ENCODE measurements at places on chromosomes 12 and 14. TPM values are rescaled to one million over a fixed set of nuclear protein-coding genes. Genes with fewer than 3 reads are reported as not detected.

The TAC3 gene
- total RNA-seq = not detected

The HPD gene
- total RNA-seq = 0.17 TPM

The TPH2 gene
- not detected for total RNA-seq

The TMEM30B gene
- total RNA-seq = 28.8 TPM

The RAN gene
- 1,288 TPM for total RNA-seq

The CEP128 gene
- 3.3 TPM for total RNA-seq

The FSCB gene
- total RNA-seq = not detected

The TCTN1 gene
- total RNA-seq = 19.4 TPM

DNA sequence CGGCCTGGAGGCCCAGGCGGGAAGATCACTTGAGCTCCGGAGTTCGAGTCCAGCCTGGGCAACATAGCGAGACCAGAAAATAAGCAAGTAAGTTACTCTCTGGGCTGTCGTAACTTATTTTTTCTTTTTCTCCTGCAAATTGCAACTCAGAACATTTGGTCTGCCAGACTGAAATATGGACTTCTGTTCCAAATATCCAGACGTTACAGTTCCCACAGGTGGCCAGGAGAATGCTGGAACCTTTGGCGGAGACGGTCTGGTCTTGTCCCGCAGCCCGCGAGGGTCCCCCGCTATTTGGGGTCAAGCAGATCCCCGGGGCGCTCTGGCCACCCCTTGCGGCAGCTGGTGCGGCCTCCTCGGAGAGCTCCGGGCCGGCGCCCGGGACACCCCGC lies 488 bp upstream of the PLEKHH1 start:
- no peak for DNase-seq

- peak; percentile 92 for DNase-seq
Observed at GRCh38 chr14:89858089-89858488, 96.4 kb downstream of the EFCAB11 start.

GRCh38 chr14:92686411-92686899 lies 62.0 kb downstream of the LGMN start:
- DNase-seq = no peak

DNA sequence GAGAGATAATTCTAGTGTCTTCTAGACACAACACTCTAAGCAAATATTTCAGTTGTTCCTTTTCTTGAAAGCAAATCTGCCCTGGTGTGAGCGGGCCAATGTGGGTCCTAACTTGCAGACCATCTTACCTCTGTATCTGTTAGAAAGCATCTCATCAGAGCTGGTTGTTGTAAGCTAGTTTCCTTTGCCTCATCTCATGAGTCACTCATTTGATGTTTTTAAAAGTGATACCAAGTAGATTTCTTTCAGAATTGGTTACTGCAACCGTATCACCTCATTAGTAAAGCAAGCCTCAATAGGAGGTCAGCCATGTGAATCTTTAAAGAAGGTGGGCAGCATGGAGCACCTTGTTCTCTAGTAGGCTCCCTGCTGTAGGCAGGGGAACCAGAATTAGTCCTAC lies 78.6 kb downstream of the DAAM1 start:
- peak; percentile 30 for DNase-seq

DNA sequence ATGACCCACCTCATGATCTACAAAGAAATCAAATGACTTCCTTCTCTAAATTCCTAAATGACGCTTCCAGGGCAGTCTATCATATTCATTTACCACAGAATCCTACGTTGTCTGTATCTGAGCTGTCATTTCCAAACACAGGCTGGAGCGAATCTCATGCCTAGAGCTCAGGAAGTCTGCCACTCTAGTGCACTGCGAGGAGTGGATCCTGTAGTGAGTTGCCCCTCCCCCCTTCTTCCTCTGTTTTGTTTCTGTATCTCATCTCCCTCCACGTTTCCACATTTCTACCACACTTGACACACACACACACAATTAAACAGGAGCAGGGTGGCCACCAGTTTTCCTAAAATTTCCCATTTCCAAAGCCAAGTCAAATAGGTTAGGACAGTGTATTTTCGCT lies 415.4 kb upstream of the PRICKLE1 start:
- no peak for DNase-seq

DNA sequence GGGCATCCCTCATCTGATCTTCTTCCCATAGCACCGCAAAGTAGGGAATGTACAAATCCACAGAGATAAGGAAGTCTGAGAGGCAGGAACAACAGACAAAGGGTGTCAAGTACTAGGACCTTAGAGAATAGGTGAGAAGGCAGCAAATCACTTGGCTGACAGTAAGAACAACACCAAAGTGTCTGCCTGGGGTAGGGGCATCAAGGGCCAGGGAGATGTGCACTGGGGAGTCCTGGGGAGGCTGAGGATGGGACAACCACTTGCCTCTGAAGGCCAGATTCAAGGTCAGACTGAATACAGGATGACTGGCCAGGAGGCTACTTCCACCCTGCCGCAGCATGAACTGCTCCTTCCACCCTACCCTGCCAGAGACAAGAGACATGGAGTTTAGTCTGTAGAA lies 1040.8 kb downstream of the BCL11B start:
- no peak for DNase-seq

DNA sequence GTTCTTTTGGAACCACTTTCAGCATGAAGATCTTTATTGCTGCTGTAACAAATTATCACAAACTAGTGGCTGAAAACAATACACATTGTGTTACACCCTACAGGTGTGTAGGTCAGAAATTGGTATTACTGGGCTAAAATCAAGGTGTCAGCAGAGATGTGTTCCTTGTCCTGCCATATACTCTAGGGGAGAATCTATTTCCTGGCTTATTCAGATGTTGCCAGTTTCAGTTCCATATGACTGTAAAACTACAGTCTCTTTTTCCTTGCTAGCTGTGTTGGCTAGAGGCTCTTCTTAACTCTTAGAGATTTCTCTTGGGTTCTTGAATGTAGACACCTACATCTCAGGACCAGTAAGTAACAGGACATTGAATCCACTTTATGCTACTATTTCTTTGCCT lies 215.6 kb upstream of the PPFIA2 start:
- no peak for DNase-seq

GRCh38 chr12:21678959-21679358 lies 21.3 kb upstream of the LDHB start:
- no peak for DNase-seq

DNA sequence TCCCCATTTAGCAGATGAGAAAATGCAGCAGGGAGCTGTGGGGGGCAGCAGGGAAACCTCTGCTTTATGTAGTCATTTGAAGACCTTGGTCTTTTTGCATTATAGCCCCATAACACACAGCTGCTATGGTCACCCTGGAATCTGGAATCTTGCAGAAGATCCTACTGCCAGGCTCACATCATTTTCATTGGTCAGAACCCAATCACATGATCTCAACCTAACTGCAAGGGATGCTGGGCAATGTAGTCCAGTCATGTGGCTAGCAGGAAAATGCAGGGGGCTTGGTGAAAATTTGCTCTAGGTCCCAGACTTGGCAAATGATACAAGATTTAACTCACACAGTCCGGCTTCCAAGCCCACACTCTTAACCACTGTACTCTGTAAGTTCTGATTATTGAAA lies 1028.7 kb downstream of the AACS start:
- DNase-seq = no peak

GRCh38 chr12:27682534-27682933 lies 13.7 kb upstream of the REP15 start:
- no peak for DNase-seq

GRCh38 chr12:81095501-81096232 lies 17.8 kb downstream of the ACSS3 start:
- no peak for DNase-seq

- peak; percentile 85 for DNase-seq
Observed at GRCh38 chr14:51006781-51007211, 62.5 kb upstream of the PYGL start.

DNA sequence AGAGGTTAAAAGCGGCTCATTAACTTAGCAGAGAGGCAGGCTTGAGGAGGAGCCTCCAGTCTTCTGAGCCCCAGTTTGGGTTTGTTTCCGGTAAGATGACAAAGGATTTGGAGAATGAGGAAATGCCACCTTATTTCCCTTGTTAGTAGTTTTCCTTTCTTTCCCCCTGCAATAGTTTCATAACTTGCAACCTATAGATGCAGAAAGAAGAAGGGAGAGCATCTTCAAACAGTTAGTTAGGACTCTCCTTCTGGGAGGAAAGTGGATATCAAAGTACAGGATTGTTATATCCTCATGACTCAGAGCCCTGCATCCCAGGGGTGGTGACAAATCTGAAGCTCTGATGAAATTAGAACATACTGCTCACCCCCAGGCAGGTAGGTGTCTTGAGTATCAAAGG lies 180.7 kb upstream of the SLC38A2 start:
- peak; percentile 93 for DNase-seq

DNA sequence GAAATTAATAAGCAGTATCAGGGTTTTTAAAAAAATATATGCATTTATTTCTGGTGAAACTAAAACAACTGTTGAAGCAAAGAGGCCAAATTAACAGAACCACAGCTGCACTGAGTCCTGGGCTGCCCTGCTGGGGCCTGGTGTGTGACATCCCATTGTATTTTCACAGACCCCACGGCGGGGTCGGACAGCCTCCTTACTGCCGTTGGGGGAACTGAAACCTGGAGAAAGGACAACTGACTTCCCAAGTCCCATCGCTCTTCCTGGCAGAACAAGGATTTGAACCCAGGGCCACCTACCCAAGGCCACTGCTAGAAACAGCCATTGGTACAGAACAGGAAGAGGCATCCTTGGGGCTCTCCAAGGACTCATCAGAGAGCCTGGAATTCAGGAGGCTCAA lies 114.8 kb upstream of the SFSWAP start:
- no peak for DNase-seq

DNA sequence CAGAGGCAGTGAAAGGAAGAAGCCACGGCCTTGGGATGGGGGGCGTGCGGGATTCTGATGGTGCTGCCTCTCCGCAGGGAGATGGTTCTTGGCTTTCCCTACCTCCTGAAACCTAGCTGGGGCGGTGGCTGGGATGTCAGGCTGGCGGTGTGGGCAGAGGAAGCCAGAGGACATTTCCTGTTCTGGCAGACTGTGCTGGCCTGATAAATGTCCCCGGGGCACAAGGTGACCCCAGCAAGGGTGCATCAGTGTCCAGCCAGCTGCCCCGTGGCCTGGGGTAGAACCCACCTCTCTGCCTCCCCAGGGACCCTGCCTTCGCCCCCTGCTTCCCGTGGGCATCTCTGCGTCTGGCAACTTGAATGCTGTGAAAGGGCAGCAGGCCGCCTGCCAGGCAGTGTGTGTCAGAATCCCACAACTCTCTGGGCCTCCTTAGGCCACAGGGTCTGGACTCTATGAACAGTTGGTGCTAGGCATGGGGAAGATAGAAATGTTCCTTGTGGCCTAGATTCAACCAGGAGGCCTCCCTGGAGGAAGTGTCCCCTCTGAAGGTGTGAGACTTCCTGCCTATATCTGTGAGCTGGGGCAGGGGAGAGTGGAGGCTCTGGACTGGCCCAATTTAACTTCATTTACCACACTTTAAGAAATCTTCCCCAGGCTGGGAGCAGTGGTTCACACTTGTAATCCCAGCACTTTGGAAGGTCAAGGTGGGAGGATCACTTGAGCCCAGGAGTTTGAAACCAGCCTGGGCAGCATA lies 4.9 kb downstream of the SH2B3 start:
- DNase-seq = no peak

GRCh38 chr14:41642367-41642766 lies 35.7 kb downstream of the LRFN5 start:
- DNase-seq = no peak

DNA sequence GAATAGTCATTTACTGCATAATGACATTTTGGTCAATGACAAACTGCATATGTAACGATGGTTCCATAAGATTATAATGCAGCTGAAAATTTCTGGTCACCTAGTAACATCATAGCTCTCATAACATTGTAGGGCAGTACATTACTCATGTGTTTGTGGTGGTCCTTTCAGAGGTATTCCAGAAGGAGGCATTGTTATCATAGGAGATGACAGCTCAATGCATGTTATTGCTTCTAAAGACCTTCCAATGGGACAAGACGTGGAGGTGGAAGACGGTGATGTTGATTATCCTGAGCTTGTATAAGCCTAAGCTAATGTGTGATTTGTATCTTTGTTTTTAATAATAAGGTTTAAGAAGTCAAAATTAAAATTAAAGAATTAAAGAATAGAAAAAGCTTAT lies 43.8 kb upstream of the TSPAN11 start:
- DNase-seq = no peak

DNA sequence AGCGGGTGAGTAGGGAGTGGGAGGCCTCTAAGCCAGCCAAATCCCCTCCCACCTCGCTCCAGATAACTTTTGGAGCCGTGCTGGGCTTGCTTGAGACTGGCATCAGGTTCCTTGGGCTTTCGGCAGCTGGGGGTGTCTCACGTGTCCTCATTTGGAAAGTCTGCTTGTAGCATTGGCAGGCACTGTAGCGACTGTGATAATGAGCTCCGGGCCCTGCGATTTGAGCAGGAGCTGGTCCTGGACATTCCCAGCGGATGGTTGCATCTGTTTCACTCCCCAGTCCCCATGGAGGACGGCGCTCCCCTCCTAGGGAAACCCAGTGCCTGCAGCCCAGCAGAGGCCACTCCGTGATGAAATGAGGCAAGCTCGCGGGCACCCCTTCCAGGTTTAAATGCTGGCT lies 49.4 kb downstream of the DGLUCY start:
- DNase-seq = no peak

DNA sequence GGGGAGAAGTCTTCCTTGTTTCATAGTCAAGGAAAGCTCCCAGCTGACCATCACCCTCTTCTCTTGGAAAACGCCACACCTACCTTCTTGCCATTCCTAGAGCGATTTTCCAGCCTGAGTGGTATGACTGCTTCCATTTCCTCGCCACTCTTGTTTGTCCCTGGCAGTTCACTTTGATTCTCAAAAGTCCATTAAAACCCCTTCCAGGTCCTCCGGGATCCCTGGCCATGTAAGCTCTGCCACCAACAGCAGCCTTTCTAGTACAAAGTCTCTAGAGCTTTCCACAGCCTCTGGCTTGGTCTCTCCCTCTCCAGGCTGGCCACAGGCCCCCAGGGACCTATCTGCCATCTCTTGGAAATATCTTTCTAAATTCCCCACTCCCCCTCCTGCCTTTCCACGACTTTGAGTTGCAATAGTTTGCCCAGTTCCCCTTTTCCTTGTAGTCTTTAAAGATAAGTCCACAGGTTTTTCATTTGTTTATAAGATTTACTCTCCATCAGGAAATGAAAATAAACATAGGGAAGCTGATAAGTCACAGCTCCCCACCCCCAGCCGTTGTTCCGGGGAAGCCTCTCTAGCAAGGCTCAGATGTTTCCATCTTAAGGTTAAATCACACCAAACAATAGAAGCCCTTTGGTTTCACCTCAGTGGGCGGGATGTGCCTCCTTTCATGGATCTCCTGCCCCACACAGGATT lies 42.9 kb upstream of the SINHCAF start:
- no peak for DNase-seq
